ENCODE measurements at places on chromosomes 5 and 9.

GRCh38 chr9:17476401-17476800, 102.5 kb upstream of the SH3GL2 start:
- no peak for DNase-seq
- H3K27me3 ChIP-seq, result no peaks in the 10 kb centered on the region
- H3K27ac ChIP-seq, result no peak overlapping the region
- H3K4me1 ChIP-seq, result no peaks in the 10 kb centered on the region
- H3K36me3 ChIP-seq, result no peaks in the 10 kb centered on the region

DNA sequence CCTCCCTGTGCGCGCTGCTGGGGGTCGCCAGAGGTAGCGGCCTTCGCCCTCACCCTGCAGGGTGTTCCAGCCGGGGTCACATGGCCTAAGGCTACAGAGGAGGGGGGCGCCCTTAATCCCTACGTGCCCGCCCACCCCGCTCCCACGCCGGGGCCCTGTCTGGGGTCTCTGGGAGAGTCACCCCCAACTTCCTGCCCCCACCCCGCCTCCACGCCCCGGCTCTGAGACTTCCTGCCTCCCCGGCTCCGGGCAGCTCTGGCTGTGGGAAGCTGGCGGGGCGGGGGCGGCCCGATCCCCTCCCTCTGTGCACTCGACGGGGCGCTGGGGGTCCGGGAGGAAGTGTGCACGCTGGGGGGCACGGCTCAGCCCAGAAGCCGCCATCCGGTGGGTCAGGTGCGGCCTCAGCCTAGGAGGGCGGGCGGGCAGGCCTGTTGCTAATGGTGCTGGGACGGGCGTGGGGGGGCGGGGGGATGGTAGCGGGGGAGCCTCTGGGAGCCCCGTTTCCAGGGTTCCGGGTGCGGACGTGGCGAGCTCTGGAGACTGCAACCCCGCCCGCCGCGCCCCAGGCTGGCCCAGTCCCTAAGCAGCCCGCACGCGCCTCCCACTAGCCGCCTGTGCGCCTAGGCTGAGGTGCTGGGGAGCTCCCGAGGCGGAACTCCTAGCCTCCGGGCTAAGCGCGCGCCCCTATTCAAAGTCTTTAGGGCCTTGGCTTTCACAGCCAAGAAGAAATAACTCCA, 61.6 kb downstream of the CXXC5 start:
- H3K4me1 ChIP-seq, result peaks cover 42% of the 10 kb centered on the region
- H3K4me3 ChIP-seq, result no peak overlapping the region
- peak overlapping the region; percentile 72 for H3K27ac ChIP-seq
- H3K27me3 ChIP-seq, result no peaks in the 10 kb centered on the region
- H3K36me3 ChIP-seq, result no peaks in the 10 kb centered on the region

DNA sequence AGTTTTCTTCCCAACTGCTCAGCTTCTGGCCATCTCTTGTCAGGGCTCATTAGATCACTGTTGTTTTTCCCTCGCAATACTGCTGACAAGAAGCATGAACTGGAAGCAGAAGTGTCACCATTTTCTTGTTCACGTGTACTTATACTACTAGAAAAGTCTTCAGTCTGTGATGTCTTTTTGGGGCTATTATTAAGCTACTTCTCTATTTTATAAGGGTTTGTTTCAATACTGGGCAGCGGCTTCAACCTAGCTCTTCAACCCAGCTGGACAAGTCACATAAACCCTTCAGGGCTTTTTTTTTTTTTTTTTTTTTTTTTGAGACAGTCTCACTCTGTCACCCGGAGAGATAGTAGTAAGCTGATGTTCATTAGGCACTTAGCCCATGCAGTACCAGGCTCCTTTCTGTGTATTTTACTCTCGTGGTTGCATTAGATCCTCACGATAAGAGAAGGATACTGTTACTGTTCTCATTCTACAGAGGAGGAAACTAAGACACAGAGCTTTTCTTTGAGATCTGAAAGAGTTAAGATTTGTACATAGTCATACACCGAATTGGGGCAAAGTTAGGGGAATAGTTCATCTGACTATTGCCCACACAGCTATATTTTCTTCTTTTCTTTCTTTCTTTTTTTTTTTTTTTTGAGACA, 20.5 kb downstream of the RAPGEF1 start:
- H3K27me3 ChIP-seq, result no peaks in the 10 kb centered on the region
- no peak overlapping the region for H3K27ac ChIP-seq
- DNase-seq, result no peak

DNA sequence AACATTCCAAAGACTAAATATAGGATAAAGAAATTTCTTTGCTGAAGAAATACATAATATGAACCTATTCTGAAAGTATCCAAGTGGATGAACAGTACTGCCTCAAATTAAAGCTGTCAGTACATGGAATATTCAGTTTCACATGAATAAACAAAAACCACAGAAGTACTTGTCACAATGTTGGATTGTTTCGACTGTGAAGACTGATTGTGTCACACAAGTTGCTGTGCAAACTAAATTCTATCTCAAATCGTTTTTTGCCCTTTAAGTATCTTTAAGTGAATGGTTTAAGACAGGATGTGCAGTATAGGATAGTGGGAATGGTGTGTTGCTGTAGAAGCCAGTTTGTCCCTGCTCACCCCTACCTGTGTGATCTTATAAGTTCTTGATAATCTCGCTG, 137.4 kb upstream of the OTULINL start:
- no peaks in the 10 kb centered on the region for H3K36me3 ChIP-seq
- H3K27ac ChIP-seq, result no peak overlapping the region
- no peak overlapping the region for H3K4me3 ChIP-seq
- no peak for DNase-seq
- peaks cover 54% of the 10 kb centered on the region for H3K4me1 ChIP-seq
- no peaks in the 10 kb centered on the region for H3K27me3 ChIP-seq

GRCh38 chr9:1443450-1443849, 393.3 kb downstream of the DMRT2 start:
- no peak for DNase-seq
- no peaks in the 10 kb centered on the region for H3K4me1 ChIP-seq
- H3K27ac ChIP-seq, result no peak overlapping the region
- H3K27me3 ChIP-seq, result no peaks in the 10 kb centered on the region

DNA sequence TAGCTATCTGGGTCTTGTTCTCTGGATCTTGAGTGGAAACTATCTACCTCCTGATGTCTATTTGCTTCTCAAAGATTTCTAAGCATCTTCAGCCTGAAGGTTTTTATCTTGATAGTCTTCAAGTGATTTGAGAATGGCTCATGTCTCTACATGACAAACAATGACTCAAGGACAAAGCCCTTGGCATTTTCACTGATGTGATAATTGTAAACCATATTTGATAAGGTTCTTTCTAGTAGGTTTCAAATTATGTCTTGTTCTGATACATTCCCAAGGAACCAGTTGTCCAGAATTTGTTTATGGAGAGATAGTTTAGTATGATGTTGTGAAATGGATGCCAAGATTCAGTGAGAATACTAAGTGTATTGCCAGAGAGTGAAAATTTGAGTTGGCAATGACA, 1079.3 kb upstream of the CDH9 start:
- H3K4me3 ChIP-seq, result no peak overlapping the region
- no peaks in the 10 kb centered on the region for H3K36me3 ChIP-seq
- no peak overlapping the region for H3K27ac ChIP-seq
- H3K27me3 ChIP-seq, result no peaks in the 10 kb centered on the region
